ENCODE measurements at places on chromosomes 1 and 21.

GRCh38 chr1:12851779-12852178 is 3.3 kb upstream of the HNRNPCL1 start:
- peak; percentile 88 for DNase-seq

DNA sequence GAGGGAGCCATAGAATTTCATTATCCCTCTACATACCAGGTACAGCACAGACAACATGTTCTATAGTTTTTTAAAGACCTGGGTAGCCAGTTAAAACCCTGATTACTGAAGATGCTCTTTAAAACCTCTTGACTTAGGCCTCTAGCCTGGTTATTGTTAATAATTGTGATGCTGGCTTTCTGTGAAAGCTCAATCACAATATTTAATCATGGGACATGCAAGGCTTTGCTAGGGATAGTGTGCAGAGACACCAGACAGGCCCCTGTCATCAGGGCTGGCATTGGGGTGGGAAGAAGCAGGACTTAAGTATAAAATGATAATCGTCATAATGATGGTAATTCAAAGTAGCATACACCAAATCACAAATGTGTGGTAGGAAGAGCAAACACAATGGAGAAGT is 274.4 kb downstream of the PTBP2 start:
- no peak for DNase-seq

GRCh38 chr1:203210988-203211387 is 18.5 kb downstream of the CHIT1 start:
- no peak for DNase-seq

GRCh38 chr1:159015440-159015909 is 5.8 kb downstream of the IFI16 start:
- DNase-seq, result peak; percentile 84

DNA sequence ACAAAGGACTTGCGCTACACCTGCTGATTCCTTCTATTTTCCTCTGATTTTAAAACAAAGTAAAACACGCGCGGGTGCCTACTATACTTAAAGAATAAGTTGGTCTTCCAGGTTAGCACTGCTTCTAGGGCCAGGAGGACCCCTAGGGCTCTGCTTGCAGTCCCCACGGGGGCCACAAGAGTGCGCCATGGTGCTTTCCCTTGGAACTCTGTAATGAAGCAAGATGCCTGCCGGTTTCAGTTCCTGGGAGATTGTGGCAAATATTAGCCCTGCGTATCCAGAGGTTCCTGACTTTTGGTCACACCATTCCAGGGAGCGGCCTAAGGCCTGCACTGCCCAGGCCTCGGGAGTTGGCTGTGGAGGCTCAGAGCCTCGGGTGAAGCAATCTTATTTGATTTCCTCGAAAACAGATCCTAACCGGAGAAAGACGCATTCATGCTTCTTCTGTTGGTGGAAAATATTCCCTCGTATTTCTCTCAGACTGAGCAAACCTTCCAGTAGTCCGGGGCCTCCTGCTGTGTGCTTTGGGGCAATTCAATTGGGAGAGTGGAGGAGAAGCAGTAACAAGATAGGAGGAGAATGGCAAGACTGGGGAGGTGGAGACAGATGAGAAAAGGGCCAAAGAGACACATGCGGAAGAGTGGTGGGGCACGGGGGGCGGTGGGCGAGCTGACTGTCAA is 25.3 kb downstream of the ADAM30 start:
- peak; percentile 54 for DNase-seq

- DNase-seq, result no peak
These were observed 152.0 kb downstream of the CHRM3 start for GRCh38 chr1:239538239-239538988.

DNA sequence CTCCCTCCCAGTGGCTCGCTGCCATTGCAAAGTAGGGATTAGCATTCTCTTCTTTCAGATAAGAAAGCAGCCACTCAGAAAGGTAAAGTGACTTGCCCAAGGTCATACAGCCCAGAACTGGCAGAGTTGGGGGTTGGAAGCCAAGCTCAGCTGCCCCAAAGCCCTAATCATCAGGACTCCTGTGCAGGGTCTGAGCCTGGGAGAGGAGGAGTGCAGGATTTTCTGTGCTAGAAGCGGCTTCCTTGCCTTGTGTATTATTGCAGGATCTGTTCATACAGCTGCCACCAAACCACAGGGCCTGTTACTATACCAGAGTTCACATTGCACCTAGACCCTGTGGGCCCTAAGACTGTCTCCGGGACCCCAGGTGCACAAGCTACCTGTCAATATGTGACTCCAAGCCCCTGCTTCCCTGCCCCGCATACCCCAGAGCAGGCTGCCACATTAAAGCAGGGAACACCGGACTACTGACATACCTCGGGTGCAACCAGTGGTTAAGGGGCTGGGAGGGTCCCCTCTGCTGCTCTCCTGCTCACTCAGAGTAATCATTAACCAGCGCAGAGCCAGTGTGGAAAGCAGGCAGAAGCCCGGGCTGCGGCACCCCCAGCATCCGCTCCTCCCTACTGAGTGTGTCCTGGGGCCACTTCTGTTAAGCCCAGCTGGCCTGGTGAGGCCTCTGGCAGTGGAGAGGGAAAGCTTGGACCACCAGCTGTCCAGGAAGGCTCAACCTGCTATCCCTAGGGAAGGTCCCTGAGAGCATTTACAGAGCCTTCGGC is 15.8 kb downstream of the HSPG2 start:
- no peak for DNase-seq

GRCh38 chr1:168210312-168210711 is 15.5 kb upstream of the SFT2D2 start:
- no peak for DNase-seq

GRCh38 chr1:162081316-162081715 is 11.8 kb downstream of the NOS1AP start:
- peak; percentile 84 for DNase-seq

DNA sequence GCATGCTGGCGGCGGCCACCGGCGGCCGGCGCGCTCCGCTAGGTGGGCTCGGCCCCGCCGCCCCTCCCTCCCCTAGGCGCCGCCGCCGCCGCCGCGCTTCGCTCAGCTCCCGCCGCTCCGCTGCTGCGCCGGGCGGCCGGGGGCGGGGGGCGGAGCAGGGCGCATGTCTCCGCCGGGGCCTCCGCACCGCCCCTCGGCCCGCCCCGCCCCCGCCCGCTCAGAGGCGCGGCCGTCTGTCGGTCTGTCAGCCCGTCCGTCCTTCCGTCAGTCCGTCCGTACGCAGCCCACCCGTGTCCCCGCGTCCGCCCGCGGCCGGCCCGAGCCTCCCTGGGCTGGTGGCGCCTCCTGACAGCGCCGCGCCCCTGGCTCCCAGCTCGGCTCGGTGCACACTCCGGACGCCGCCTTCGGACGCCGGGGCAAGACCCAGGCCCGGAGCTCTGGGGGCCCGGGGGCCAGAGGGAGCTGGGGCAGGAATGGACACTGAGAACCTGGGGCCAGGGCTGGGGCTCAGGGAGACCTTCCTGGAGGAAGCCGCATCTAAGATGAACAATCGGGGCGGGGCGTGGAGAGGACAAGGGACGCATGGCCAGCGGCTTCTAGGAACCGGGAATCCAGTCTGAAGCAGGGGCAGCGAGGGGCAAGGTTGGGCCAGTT is at the start of gene GPR153:
GPR153 (minus strand) TSS at position 138 of the 654 bp plus-strand sequence. CDS start 6,193 bp downstream, outside the sequence.
- DNase-seq, result peak; percentile 37

DNA sequence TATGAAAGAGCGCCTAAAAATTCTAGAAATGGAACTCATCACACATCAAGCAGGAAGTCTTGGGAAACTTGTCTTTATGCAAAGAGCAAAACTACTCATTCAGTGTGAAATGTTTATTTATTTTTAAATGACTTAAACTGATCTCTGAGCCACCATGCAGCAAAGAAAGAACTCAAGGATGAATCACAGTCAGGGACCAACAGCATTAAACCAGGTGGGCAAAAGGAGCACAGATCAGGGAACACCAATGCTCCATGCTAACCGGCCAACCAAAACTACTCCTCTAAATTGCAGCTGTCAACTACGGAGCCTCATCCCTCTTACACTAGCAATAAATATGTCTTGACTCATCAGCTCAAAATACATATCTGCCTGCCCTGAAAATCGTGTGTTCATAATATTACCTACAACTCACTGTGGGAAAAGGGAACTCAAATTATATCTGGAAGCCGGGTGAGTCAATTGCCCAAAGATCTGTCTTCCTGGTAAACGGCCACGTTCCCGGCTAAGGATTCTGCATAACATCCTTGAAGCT is 129.2 kb downstream of the PTPN14 start:
- peak; percentile 84 for DNase-seq

DNA sequence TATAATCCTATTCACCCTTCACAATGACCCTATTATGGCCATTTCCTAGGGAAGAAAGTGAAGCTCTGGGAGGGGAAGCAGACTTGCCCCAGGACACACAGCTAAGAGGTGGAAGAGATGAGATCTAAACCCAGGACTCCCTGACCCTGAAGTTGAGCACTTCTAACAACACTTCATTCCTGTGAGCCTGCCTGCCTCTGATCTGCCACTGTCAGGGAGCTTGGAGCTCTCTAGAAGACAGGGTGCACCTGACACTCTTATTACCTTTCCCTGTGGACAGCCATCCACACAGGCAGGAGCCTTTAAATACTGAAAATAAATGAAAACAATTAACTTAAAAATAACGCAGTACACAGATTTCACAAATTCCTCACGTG is 599 bp downstream of the MKNK1 start:
- DNase-seq, result no peak

GRCh38 chr1:208206092-208206698 is 38.0 kb downstream of the PLXNA2 start:
- DNase-seq, result no peak

DNA sequence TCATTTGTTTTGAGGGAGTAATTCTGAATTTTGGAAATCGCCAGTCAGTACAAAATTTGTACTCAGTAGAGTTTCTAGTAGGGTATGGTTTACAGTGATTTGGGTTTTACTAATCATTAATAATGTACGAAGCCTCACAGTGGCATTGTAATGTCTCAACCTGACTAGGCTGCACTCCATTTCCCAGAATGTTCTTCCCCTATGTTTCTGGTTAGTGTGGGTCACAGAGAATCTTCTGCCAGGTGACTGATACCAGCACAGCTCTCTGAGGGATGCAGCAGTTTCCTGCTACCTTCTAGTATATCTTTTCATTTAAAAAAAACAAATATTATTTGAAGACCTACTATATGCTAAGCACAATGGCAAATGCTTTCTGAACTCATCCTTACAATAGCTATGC is 112.9 kb downstream of the PTPN14 start:
- no peak for DNase-seq

DNA sequence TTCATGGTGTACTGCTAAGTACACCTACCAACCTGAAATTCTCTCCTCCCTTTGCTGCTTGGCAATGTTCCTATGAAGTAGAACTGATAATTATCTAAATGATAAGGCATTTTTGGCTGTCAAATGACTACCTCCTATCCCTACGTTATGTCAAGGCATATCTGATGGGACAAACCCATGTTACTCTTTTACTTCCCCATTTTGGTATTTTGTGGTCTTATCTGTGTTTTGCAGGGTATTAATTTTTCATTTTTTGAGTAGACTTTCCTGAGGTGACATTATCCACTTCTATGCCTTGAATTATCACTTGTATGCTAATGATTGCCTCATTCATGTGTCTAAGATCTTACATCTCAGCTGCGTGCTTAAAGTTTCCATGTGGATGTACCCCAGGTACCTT is 499.6 kb upstream of the B3GALT2 start:
- DNase-seq, result no peak
